ENCODE measurements at places on chromosomes 6 and 20. TPM values are rescaled to one million over a fixed set of nuclear protein-coding genes. Genes with fewer than 3 reads are reported as not detected.
A peak's percentile ranks its signal among the peaks of the same experiment; 100 is the strongest.

The SRSF12 gene
- 0.09 TPM for total RNA-seq

DNA sequence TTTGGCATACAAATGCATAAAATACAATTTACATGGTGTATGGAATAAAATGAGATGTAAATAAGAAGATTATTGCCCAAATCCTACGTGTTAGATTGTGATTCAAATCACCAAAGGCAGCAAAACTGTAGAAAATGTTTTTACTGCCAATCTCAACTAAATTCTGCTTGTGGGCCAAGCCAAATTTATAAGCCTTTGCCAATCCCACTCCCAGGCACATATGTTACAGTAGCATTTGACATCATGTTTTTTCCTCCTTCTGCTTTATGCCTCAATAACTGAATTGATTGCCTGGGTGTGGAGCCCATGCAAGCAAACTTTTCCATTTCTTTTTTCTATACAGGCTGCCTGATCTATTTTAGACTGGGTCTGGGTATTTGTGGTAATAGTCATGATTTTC is 36.3 kb upstream of the LRRC1 start:
- H3K27me3 ChIP-seq = peaks cover 17% of the 10 kb centered on the region
- H3K4me1 ChIP-seq = no peaks in the 10 kb centered on the region
- no peak overlapping the region for H3K4me3 ChIP-seq
- H3K27ac ChIP-seq = no peak overlapping the region
- no peak for DNase-seq

GRCh38 chr20:20603339-20603990 is 109.0 kb downstream of the RALGAPA2 start:
- H3K4me1 ChIP-seq = peaks cover 7% of the 10 kb centered on the region
- peak overlapping the region; percentile 1 for H3K27ac ChIP-seq
- H3K36me3 ChIP-seq = peaks cover 4% of the 10 kb centered on the region
- H3K4me3 ChIP-seq = no peak overlapping the region
- H3K27me3 ChIP-seq = no peaks in the 10 kb centered on the region

GRCh38 chr20:15627501-15627903 is 945.7 kb downstream of the KIF16B start:
- H3K27ac ChIP-seq = no peak overlapping the region
- no peak overlapping the region for H3K4me3 ChIP-seq
- H3K36me3 ChIP-seq = no peaks in the 10 kb centered on the region
- no peaks in the 10 kb centered on the region for H3K27me3 ChIP-seq
- H3K4me1 ChIP-seq = no peaks in the 10 kb centered on the region

The RAD21L1 gene
- not detected for total RNA-seq

GRCh38 chr20:50980851-50981713 is 22.5 kb downstream of the MOCS3 start:
- peaks cover 10% of the 10 kb centered on the region for H3K27me3 ChIP-seq
- peaks cover 21% of the 10 kb centered on the region for H3K4me1 ChIP-seq
- no peaks in the 10 kb centered on the region for H3K36me3 ChIP-seq
- DNase-seq = peak; percentile 22
- H3K4me3 ChIP-seq = no peak overlapping the region
- H3K27ac ChIP-seq = peak overlapping the region; percentile 87

The TCP11 gene
- total RNA-seq = not detected

The PEX3 gene
- total RNA-seq = 21.4 TPM

The CLPSL2 gene
- total RNA-seq = not detected

The ADGRB3 gene
- 0.14 TPM for total RNA-seq

GRCh38 chr6:3545156-3545555 is 88.3 kb upstream of the SLC22A23 start:
- no peak for DNase-seq
- no peaks in the 10 kb centered on the region for H3K36me3 ChIP-seq
- no peak overlapping the region for H3K27ac ChIP-seq
- peaks cover 12% of the 10 kb centered on the region for H3K27me3 ChIP-seq
- H3K4me1 ChIP-seq = no peaks in the 10 kb centered on the region
- no peak overlapping the region for H3K4me3 ChIP-seq

The TRIM10 gene
- total RNA-seq = 0.09 TPM

The LHFPL5 gene
- not detected for total RNA-seq

The PTPRA gene
- 92.0 TPM for total RNA-seq

GRCh38 chr20:38726804-38727606 is 2.7 kb downstream of the SLC32A1 start:
- no peak overlapping the region for H3K4me3 ChIP-seq
- DNase-seq = peak; percentile 46
- no peak overlapping the region for H3K27ac ChIP-seq
- peaks cover 83% of the 10 kb centered on the region for H3K27me3 ChIP-seq
- peaks cover 7% of the 10 kb centered on the region for H3K36me3 ChIP-seq
- peaks cover 41% of the 10 kb centered on the region for H3K4me1 ChIP-seq

GRCh38 chr6:131281471-131282270 is 146.4 kb downstream of the AKAP7 start:
- H3K36me3 ChIP-seq = peaks cover 32% of the 10 kb centered on the region
- peak; percentile 58 for DNase-seq
- H3K27ac ChIP-seq = peak overlapping the region; percentile 73
- H3K4me3 ChIP-seq = peak overlapping the region; percentile 37

GRCh38 chr6:52995913-52996645 is 995 bp upstream of the GSTA4 start:
- peaks cover 30% of the 10 kb centered on the region for H3K4me1 ChIP-seq
- peak overlapping the region; percentile 90 for H3K4me3 ChIP-seq
- peak overlapping the region; percentile 90 for H3K27ac ChIP-seq

The AHCY gene
- total RNA-seq = 122 TPM

The GPLD1 gene
- total RNA-seq = 0.39 TPM

- no peak for DNase-seq
- peaks cover 3% of the 10 kb centered on the region for H3K4me1 ChIP-seq
- H3K36me3 ChIP-seq = no peaks in the 10 kb centered on the region
- H3K27me3 ChIP-seq = peaks cover 30% of the 10 kb centered on the region
- no peak overlapping the region for H3K27ac ChIP-seq
These were observed 15.2 kb upstream of the SLC22A7 start for GRCh38 chr6:43282636-43283513.

The TNFRSF6B gene
- total RNA-seq = not detected

DNA sequence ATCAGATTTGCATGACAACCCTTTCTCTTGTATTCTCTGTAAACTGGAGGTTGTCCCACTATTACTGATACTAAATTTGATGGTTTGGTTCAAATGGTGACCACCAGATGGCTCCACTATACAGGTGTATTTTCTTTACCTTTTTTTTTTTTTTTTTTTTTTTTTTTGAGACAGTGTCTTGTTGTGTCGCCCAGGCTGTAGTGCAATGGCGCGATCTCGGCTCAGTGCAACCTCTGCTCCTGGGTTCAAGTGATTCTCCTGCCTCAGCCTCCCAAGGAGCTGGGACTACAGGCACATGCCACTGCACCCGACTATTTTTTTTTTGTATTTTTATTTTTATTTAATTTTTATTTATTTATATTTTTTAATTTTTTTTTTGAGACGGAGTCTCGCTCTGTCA is 6.6 kb upstream of the WTAP start:
- no peak overlapping the region for H3K4me3 ChIP-seq
- H3K4me1 ChIP-seq = peaks cover 8% of the 10 kb centered on the region
- H3K27me3 ChIP-seq = no peaks in the 10 kb centered on the region
- DNase-seq = no peak

DNA sequence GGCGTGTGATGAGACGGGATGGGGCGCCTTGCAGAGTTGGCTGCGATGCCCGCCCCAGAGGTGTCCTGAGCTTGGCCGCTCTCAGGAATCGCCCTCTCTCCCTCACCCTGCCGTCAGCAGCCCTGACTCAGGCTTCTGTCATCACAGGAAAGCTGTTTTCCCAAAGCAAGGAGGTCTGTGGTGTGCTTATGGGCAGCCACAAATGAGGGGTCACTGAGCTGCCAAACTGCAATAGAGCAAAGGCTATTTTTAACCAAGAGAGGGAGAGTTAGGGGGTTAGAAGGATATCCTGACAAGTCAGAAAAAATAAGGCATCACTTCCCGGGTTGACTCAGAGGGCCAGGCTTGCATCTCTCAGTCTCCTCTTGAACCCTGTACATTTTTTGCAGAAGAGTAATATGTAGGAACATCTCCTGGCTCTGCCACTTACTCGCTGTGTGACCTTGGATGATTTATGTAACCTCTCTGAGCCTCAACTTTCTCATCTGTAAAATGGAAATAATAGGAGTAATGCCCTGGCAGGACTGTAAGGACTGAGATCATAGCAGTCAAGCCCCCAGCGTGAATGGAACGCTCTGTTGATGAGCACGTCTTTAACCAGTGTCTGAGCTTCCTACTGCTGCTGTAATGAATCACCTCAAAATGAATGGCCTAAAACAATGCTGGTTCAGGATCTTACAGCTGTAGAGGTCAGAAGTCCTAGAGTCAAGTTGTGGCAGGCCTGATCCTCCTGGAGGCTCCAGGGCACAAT is 181.9 kb downstream of the NFATC2 start:
- no peak overlapping the region for H3K4me3 ChIP-seq
- H3K4me1 ChIP-seq = peaks cover 4% of the 10 kb centered on the region
- H3K27me3 ChIP-seq = peaks cover 10% of the 10 kb centered on the region
- peaks cover 4% of the 10 kb centered on the region for H3K36me3 ChIP-seq
- no peak overlapping the region for H3K27ac ChIP-seq

The PPIL6 gene
- not detected for total RNA-seq

DNA sequence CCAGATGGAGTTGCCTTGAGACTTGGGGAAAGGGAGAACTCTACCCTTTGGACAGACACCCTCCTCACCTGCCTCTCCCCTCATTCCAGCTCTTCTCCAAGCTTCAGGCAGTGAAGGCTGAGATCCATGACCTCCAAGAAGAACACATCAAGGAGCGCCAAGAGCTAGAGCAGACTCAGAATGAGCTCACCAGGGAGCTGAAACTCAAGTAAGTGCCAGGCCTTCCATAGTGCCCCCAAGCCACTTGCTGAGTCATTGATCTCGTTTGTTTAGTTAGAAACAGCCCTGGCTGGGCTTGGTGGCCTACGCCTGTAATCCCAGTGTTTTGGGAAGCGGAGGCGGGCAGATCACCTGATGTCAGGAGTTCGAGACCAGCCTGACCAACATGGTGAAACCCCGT is 39.2 kb downstream of the KIF3B start:
- no peak for DNase-seq
- H3K36me3 ChIP-seq = peaks cover 81% of the 10 kb centered on the region
- peaks cover 16% of the 10 kb centered on the region for H3K4me1 ChIP-seq
- no peak overlapping the region for H3K4me3 ChIP-seq
- H3K27me3 ChIP-seq = no peaks in the 10 kb centered on the region

DNA sequence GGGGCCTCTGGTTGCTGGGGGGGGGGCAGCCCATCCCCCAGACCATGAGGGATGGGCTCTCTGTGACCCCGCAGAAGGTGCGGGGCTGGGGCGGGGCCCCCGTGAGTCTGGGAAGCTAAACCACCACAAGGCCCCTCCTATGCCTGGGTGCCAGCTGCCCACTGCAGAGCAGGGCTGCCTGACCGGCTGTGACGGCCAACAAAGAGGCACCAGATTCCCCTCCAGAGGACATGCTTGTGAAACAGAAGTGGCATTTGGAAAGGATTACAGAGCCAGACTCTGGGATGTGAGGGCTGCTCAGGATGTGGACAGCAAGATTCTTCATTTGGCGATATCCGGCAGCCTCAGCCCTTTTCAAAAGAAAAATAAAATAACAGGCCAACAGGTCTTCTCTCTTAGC is 16.5 kb upstream of the NTSR1 start:
- H3K27me3 ChIP-seq = no peaks in the 10 kb centered on the region
- H3K4me1 ChIP-seq = peaks cover 5% of the 10 kb centered on the region
- no peak for DNase-seq
- no peaks in the 10 kb centered on the region for H3K36me3 ChIP-seq

The ARG1 gene
- total RNA-seq = not detected

DNA sequence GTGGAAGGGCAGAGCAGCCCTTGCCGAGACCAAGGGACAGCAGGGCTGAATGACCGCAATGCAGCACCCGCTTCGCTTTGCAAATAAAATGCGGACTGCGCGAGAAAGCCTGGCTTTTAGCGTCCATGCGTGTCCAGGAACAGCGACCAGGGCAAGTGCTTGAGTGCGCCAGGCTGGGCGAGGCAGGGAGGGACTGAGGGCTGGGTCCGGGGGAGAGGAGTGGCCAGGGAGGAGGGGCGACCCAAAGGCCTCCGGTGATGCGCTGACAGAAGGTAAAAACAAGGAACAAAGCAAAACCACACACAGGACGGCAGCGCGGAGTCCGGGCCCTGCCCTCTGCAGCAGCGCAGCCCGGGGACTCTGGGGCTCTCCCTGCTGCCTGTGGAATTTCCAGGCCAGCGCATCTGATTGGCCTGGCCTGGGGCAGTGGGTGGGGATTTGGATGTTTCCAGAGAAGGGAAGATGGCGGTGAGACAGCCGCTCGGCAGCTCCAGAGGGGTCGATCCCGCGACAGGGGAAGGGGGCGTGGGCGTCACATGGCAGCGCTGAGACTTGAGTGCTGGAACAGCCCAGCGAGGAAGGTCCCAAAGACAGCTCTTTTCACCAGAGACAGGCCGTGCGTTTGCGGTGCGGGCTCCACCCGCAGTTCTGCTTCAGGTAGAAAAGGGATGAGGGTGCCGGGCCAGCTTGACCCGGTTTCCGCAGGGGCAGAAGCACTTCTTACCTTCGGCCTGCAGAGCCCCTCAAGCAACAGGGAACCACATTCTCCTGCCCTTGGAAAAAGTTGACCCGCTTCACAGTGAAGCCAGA is 51.8 kb downstream of the SSR1 start:
- DNase-seq = no peak
- peaks cover 14% of the 10 kb centered on the region for H3K4me1 ChIP-seq
- no peaks in the 10 kb centered on the region for H3K36me3 ChIP-seq
- H3K27ac ChIP-seq = peak overlapping the region; percentile 4

DNA sequence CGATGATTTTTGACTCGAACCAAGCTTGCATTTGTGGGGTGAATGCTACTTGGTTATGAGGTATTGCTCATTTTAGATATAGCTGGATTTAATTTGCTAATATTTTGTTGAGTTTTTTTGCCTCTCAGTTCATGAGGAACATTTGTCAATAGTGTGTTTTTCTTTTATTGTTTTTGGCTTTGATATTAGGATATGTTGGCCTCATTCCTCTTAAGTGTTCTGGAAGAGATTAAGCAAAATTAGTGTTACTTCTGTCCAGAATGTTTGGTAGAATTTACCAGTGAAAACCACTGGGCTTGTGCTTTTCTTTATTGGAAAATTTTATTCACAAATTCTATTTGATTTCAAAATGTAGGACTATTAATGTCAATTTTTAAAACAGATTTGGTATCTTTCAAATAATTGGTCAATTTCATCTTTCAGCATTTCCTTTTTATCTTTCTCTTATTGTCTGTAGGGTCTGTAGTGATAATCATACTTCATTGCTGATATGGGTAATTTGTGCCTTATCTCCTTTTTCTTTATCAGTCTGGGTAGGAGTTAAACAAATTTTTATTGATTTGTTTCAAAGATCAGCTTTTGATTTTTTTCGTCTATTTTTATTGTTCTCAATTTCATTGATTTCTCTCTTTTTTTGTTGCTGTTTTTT is 14.1 kb downstream of the AIG1 start:
- H3K27ac ChIP-seq = no peak overlapping the region
- H3K27me3 ChIP-seq = no peaks in the 10 kb centered on the region
- no peak for DNase-seq
- no peaks in the 10 kb centered on the region for H3K4me1 ChIP-seq
- H3K4me3 ChIP-seq = no peak overlapping the region

- H3K4me1 ChIP-seq = peaks cover 53% of the 10 kb centered on the region
- peak; percentile 52 for DNase-seq
- no peaks in the 10 kb centered on the region for H3K36me3 ChIP-seq
- peak overlapping the region; percentile 13 for H3K27ac ChIP-seq
These were observed 11.7 kb downstream of the UST start for GRCh38 chr6:148758492-148758891.

GRCh38 chr20:51160821-51161220 is 137.9 kb upstream of the KCNG1 start:
- no peaks in the 10 kb centered on the region for H3K4me1 ChIP-seq
- no peak overlapping the region for H3K27ac ChIP-seq
- H3K27me3 ChIP-seq = peaks cover 10% of the 10 kb centered on the region
- no peak overlapping the region for H3K4me3 ChIP-seq
